ENCODE measurements at places on chromosomes 2 and 18. TPM values are rescaled to one million over a fixed set of nuclear protein-coding genes. Genes with fewer than 3 reads are reported as not detected.

CACNB4 gene
- 0.56 TPM for total RNA-seq

DNER gene
- not detected for total RNA-seq

PIK3C3 gene
- 52.8 TPM for total RNA-seq

DNA sequence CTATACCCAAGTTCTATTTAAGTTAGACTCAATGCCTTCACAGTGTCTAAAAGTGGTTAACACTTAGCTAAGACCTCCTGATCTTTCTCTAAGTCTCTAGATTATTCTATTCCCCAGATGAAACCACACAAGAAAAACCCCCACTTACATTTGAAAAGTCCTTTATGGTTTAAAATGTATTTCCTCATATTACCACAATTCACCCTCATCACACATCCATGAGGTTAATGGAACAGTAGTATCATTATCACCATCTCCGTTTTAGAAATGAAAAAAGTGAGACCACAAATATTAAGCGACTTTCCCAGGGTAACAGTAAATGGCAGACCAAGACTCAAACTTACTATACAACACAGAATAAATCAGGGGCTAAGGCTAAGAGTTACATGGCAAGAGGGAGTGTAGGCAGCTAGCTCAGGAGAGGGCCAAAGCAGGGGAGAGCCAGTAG is 28.6 kb downstream of the EPG5 start:
- DNase-seq = no peak

DNA sequence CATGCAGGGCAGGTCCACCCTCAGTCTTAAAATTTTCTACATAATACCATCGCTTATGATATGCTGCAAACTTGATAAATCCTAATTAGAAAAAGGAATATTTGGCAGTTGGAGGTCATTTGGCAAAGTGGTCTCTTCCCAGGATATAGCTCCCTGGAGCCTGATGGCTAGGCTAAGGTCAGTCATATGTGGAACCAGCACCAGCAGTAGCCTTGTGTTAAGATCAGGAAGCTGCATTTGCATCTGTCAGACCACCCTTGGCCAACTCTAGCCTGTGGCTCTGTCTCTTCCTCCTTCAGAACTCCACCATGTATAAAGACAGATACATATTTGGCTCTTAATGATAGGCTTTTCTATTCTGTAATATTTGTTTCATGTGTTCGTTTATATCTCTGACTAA is 5.4 kb upstream of the HK2 start:
- DNase-seq = no peak

- no peak for DNase-seq
Observed at GRCh38 chr2:43343573-43344304, 117.3 kb upstream of the ZFP36L2 start.

- DNase-seq = no peak
Observed at GRCh38 chr18:36481935-36482334, 184.4 kb downstream of the FHOD3 start.

- no peak for DNase-seq
Observed at GRCh38 chr2:201983800-201984199, 49.9 kb upstream of the FZD7 start.
